ENCODE measurements at places on chromosomes 6 and 20.

- DNase-seq = no peak
These were observed 131.6 kb upstream of the NEDD9 start for GRCh38 chr6:11363881-11364576.

- DNase-seq = no peak
These were observed 13.1 kb downstream of the TNXB start for GRCh38 chr6:32096087-32096393.

GRCh38 chr6:105880030-105880492, 206.1 kb upstream of the PRDM1 start:
- DNase-seq = no peak

DNA sequence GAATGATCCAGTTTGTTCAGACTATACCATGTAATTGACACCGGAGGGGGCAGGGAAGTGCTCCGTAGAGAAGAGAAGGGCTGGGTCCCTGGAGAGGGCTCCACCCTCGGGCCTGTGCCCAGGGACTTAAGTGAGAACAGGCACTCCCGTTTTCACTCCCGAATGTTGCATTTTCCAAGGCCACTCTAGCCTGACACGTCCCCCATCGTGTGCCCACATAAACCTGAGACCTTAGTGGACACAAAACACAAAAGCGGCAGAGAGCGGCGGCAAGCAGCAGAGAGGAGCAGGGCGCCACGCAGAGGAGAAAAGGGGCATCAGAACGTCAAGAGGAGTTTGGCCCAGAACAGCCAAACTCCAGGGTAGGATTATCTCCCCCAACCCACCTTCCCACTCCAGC, 1405.1 kb downstream of the GRIK2 start:
- DNase-seq = no peak

DNA sequence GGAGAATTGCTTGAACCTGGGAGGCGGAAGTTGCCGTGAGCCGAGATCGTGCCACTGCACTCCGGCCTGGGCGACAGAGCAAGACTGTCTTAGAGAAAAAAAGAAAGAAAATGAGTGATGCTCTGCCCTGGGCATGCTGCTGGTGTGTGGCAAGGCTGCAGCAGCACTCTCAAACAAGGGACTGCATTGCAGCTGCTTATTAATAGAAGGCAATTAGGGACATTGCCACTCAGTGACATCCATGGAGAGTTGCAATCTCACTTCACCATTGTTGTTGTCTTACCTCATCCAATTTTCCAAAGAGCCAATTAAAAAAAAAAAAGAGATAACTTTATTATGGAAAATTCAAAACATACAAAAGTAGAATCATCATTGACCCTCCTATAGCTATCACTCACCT, 131.1 kb downstream of the LRRC1 start:
- no peak for DNase-seq

GRCh38 chr20:17536944-17537444, 5.8 kb upstream of the BFSP1 start:
- DNase-seq = peak; percentile 46

DNA sequence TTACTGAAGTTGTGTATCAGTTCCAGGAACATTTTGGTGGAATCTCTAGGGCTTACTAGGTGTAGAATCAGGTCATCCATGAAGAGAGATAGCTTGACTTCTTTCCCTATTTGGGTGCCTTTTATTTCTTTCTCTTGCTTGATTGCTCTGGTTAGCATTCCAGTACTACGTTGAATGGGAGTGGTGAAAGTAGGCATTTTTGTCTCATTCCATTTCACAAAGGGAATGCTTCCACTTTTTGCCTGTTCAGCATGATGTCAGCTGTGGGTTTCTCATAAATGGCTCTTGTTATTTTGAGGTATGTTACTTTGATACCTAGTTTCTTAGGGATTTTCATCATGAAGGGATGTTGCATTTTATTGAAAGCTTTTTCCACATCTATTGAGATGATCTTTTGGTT, 195.3 kb downstream of the MOXD1 start:
- DNase-seq = no peak

DNA sequence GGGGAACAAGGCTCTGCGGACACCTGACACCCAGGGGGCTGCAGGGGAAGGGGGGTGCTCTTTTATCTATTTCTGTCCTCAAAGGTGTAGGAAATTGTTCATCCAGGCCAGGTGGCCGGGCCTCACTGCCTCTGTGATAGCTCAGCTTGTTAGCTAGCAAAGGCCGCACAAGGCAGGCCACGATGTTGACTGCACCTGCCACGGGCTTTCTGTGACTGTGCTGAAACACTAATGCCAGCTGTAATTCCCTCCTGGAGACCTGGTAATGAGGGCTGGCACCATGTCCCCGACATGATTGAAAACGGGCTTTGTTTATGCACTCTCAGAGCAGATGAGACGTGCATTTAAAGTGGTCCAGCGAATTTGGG, 61.4 kb upstream of the APCDD1L start:
- DNase-seq = no peak

DNA sequence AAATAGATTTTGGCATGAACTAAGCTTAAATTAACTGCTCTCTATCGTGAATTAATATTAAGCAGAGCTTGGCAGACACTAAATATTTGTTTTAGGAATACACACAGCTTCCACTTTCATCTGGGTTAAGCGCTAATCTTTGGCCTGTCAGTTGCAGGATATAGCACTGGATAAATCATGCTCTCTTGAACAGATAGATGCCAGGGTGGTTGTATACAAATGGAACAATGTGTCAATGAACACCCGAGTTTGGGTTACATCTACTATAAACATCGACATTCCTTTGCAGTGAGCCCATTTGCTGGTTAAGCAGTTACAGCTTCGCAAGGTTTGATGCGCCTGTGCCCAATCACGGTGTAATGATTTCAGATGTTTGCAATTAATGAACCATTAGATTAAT, 338.2 kb upstream of the ZFP64 start:
- no peak for DNase-seq

DNA sequence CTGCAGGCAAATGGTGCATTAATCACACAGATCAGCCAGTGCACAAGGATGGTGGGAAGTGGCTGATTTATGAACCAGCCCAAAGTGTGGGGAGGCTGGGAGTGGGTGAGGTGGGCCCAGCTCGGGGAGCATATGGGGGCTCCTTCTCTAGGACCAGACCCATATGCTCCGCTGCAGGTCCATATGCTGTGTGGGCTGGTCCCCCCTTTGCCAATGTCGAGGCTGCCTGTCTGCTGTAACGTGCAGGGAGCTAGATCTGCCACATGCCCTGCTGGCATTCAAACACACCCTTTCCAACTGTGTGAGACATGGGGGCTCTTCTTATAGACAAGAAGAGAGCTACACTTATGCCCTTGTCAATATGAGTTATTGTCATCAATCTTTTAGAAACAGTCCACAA, 566.3 kb downstream of the DHX35 start:
- DNase-seq = no peak

DNA sequence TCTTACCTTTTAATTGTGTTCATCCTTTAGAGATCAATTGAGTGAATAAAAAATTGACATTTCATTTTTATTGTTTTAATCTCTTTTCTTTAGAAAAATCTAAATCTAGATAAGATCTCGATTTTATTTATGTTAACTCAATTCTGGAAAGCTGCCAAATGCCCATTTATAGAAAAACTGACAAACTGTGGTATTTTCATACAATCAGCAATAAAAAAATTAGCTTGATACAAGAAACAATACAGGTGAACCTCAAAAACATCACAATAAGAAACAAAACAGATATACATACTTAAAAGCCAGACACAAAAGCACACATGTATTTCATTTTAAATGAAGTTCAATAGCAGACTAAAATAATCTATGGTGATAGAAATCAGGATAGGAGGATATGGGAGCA, 30.0 kb upstream of the ARHGAP18 start:
- no peak for DNase-seq

GRCh38 chr6:148628251-148628650, 118.6 kb upstream of the UST start:
- DNase-seq = no peak

GRCh38 chr6:155011809-155012291, 16.7 kb downstream of the TIAM2 start:
- DNase-seq = no peak

- peak; percentile 63 for DNase-seq
These were observed 409 bp upstream of the ATXN1 start for GRCh38 chr6:16761471-16762267.

GRCh38 chr20:856361-856775, 22.9 kb downstream of the FAM110A start:
- no peak for DNase-seq

GRCh38 chr6:157164972-157165371, 158.3 kb downstream of the TMEM242 start:
- no peak for DNase-seq

- DNase-seq = no peak
These were observed 27.6 kb upstream of the MRGBP start for GRCh38 chr20:62768551-62769287.

- no peak for DNase-seq
These were observed 5.2 kb upstream of the ETV7 start for GRCh38 chr6:36392621-36393020.

DNA sequence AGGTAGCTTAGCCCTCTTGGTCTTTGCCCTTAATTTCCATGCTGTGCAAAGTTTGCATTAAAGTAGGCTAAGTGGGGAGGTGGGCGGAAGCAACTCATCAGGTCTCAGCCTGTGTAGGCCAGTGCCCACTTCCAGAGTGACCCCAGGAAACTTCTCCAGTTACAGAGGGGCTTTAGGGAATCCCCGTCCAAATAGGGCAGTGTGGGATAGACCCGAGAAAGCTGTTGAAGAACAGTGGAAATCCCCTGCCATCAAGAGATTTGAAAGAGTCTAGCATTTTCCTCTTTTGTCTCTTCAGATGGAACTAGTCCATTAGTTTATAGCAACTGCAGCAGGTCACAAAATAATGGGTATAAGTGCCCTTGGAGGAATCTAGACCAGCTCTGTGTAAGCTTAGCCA, 20.2 kb downstream of the SF3B5 start:
- no peak for DNase-seq

DNA sequence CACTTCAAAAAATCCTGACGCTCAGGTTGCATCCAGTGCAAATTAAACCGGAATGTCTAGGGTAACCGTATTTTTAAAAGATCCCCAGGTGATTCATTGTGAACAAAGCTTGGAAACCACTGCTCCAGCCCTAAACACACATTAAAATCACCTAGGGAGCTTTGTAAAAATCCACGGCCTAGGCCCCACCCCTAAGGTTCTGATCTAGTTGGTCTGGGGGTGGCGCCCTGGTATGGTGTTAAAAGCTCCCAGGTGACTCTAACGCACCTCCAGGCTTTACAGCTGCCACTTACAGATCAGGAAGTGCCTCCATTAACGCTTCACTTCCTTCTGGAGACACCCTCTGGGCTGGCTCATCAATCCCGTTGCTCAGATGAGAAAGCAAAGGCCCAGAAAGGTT, 92.2 kb downstream of the GRM4 start:
- DNase-seq = no peak

DNA sequence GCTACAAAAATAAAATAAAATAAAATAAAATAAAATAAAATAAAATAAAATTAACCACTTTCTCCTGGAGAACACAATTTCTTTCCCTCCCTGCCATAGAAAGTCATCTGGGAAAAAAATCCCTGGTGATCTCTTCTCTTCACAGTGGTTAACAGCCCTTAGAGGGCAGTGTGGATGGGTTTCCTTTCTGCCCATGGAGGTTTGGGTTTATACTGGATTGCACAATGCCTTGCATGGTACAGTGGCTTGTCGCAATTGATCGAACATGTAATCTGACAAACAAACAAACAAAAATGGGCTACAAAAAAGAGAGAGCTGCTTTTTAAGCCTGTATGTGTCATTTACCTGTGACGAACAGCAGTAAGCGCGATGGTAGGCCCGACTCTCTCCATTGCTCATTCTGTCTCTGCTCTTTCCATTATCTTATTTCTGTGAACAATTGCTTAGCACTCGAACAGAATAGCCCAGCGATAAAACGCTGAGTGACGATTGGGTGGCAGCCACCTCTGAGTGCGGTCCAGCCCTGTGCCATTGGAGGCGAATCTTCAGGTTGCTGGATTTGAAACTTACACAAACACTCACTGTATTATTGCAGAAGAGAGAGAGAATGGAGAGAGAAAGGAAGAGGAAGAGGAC, 166.1 kb downstream of the CD83 start:
- no peak for DNase-seq

- peak; percentile 25 for DNase-seq
These were observed 285.8 kb upstream of the SUPT3H start for GRCh38 chr6:45663251-45664221.

GRCh38 chr20:47382746-47383415, 26.4 kb upstream of the ZMYND8 start:
- DNase-seq = no peak

DNA sequence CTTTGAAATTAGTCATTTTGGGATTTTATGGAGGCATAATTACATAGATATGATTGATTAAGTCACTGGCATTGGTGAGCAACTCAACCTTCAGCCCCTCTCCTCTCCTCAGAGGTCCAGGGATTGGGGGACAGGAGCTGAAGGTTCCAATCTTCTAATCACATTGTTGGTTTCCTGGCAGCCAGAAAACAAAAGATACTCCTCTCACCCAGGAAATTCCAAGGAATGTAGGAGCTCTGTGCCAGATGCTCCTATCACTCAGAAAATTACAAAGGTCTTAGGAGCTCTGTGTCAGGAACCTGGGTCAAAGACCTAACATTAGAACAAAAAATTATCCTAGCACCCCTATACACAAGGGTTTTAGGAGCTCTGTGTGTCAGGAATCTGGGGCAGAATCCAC, 679.7 kb upstream of the ID4 start:
- DNase-seq = no peak

DNA sequence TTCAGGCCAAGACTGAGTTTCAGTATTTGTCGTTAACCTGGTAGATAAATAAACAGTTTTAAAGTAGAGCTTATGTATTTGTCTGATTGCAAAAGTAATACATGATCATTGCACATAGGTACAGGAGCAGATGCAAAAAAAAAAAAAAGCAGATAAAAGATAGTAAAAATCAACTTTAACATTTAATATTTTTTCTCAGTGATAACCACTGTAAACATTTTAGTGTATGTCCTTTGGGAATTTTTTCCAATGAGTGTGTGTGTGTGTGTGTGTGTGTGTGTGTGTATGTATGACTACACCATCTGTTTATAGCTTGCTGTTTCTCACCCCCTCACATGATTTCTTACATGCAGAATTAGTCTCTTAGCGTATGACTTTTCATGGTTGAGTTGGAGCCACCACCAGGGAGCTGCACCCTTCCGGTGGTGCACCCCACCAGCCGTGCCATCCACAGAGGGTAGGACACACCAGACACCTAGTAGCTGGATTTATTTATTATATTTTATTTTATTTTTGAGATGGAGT, 26.3 kb downstream of the WRNIP1 start:
- DNase-seq = no peak

GRCh38 chr20:10020937-10021336, 13.8 kb upstream of the ANKEF1 start:
- DNase-seq = no peak

GRCh38 chr20:3390759-3391425, 16.6 kb downstream of the DNAAF9 start:
- no peak for DNase-seq

- no peak for DNase-seq
These were observed 175.0 kb downstream of the GMPR start for GRCh38 chr6:16413399-16413798.

- DNase-seq = no peak
These were observed 266.4 kb downstream of the HAO1 start for GRCh38 chr20:7673841-7674240.

All from stimulated activated CD4-positive, alpha-beta T cell treated with anti-CD3 and anti-CD28 coated beads, TNF-alpha, amount 100 ng/mL, for 48 hours (primary cell).